Fibroblast of skin of right biceps (primary cell): ENCODE measurements at places on chromosomes 1 and 21.

DNA sequence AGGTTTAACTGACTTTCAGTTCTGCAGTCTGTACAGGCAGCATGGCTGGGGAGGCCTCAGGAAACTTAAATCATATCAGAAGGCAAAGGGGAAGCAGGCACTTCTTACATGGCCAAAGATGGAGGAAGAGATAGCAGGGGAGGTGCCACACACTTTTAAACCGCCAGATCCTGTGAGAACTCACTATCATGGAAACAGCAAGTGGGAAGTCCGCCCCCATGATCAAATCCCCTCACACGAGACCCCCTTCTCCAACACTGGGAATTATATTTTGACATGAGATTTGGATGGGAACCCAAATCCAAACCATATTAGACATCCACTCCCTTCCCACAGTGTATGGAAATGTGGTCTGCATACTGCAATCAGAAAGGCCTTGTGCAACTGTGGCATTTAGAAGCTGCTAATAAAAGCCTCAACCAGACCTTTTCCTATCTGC is 148.2 kb downstream of the FCRL5 start:
- no peak for DNase-seq

DNA sequence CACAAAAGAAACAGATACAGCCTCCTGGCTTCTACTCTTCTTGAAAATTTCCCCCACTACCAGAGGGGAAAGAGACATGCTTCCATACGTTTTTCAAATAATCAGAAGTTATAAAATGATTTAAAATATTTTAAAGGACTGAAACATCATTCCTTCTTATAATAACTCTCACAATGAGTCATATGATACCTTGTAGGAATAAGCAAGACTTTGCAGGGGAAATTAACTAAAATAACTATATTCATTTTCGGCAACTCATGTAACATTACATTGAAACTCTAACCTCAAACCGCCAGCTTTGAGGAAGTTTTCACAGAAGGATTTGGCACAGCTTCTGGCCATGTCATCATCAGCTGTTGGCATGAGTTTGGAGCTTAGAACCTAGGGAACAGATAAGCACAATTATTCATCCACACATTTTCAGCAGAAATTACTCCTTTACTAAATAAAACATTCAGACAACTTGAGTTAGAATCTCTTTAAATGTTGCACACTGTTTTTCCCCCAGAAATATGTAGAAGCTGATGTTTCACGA is 85.9 kb downstream of the USP24 start:
- peak; percentile 35 for DNase-seq

GRCh38 chr21:34933609-34934335 is 115.3 kb downstream of the RUNX1 start:
- DNase-seq: no peak

GRCh38 chr1:40810927-40811326 is 27.3 kb downstream of the KCNQ4 start:
- no peak for DNase-seq

DNA sequence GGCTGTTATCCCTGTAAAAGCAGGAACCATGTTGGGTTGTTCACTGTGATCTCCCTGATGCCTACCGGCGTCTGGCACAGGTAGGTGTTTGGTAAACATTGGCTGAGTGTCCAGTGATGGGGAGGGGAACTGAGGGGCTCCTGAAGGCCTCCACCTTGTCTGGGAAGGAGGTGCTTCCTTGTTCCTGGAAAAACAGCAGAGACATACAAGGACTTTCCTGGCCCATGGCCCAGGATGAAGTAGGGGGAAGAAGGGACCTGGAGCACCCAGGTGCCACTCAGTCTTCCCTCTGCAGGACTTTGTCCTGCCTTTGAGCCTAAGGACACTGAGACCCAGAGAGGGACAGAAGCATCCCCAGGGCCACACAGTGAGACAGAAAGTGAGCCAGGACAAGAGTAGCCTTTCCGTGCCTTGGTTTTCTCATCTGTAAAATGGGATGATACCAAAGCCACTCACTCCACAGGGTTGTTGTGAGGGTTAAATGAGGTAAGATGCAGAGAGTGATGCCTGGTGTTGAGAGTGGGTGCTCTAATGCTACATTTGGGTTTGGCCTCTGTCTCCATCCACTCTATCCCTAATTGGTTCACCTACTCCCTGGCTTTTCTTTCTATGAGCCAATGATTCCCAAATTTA is 6.1 kb upstream of the HEYL start:
- DNase-seq: no peak
